ENCODE measurements at places on chromosomes 5 and 9. TPM values are rescaled to one million over a fixed set of nuclear protein-coding genes. Genes with fewer than 3 reads are reported as not detected.

GRCh38 chr5:139147483-139148087, 50.6 kb downstream of the SIL1 start:
- H3K27me3 ChIP-seq, result no peaks in the 10 kb centered on the region
- peaks cover 38% of the 10 kb centered on the region for H3K4me1 ChIP-seq
- H3K4me3 ChIP-seq, result no peak overlapping the region
- peak; percentile 54 for DNase-seq
- no peak overlapping the region for H3K27ac ChIP-seq

- peaks cover 10% of the 10 kb centered on the region for H3K4me1 ChIP-seq
- no peak overlapping the region for H3K27ac ChIP-seq
Measured at GRCh38 chr9:114233491-114234185, 78.3 kb downstream of the COL27A1 start.

GRCh38 chr5:3325972-3326840, 269.4 kb upstream of the IRX1 start:
- no peaks in the 10 kb centered on the region for H3K27me3 ChIP-seq
- no peaks in the 10 kb centered on the region for H3K4me1 ChIP-seq
- H3K36me3 ChIP-seq, result no peaks in the 10 kb centered on the region
- H3K27ac ChIP-seq, result no peak overlapping the region

- no peaks in the 10 kb centered on the region for H3K36me3 ChIP-seq
- H3K27me3 ChIP-seq, result no peaks in the 10 kb centered on the region
- no peak for DNase-seq
- no peak overlapping the region for H3K4me3 ChIP-seq
- no peak overlapping the region for H3K27ac ChIP-seq
- no peaks in the 10 kb centered on the region for H3K4me1 ChIP-seq
Measured at GRCh38 chr5:132751444-132751843, 4.2 kb downstream of the CCNI2 start.

The IDNK gene
- 24.0 TPM for total RNA-seq

The NR4A3 gene
- total RNA-seq, result 0.31 TPM

The FAM163B gene
- 1.6 TPM for total RNA-seq

Data from right lobe of liver (tissue), 6 donors.